ENCODE measurements at places on chromosomes 7 and 10.

DNA sequence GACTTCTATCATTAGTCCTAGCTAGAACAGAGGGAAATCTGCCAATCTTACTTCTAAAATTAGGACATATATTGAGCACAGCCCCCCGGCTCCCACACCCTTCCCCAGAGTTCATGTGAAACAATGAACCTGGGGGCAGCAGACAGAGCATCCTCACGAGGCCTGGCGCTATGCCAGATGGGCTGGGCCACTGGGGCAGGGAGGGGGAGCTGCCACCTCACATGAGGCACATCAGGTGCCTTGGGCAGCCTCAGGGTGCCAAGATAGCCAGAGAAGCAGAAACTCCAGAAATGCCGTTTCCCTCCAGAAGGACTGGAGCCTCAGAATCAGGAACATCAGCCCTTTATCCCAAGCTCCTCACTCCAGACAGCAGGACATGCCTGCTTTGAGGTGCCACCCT is 92.8 kb upstream of the LANCL2 start:
- DNase-seq = no peak

DNA sequence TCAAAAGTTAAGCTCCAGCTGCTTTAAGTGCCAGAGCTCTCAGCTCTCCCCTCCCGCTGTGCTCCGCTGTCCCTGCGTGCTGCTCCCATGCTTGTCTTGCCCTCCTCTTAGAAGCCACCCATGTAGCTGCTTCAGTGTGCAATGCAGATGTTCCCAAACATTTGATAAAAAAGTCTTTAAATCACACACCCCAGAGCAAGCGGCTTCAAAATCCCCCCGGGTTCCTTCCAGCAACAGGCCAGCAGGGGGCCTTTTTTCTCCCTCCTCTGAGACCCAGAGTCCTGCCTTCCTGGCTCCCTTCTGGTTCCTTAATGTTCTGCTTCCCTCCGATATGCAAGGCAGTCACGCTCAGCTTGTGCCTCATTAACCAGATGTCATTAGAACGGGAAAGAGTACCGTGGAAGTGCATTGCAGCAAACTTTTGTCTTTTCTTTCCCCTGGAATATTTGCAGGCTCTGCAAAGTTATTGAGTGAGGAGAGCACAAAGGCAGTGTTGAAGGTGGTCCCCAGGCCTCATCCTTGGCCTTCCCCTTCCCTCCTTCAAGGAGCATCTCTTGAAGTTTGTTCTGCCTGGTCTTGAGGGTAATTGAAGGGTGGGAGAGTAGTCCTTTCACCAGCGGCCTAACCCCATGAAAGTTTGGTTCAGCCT is 25.5 kb downstream of the LDB3 start:
- peak; percentile 41 for DNase-seq

DNA sequence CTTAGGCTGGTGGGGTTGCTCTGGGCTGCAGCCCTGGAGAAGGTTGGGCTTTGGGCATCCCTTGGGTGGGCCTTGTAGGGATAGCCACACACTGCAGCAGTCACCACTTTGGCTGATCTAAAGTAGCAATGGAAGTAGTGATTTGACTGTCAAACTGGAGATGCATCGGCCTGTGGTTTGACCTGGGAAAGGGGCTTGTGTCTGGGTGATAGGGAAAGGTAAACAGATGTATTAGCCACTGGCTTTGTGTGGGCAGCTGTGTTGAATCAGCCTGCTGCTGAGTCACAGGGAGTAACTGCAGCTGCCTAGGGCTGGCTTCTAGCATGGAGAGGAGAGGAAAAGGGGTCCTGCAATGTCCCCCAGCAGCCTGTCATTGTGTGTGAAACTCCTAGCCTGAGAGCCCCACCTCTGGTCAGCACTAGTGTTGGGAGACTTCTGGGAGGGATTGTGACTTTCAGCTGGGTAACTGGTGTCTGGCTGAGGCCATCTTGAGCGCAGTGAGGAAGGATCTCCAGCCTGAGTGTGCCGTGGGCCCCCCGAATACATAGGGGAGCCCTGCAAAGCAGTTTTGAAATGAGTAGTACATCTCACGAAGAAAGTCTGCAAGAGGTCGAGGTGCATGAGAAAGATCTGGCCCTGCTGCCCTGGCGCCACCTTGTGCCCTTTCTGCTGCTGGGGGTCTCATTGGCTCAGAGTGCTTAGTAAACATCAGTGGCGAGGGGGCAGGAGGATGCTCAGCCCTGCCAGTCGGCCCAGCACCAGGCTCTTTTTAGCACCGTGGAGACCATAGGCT is 117.3 kb downstream of the FANK1 start:
- DNase-seq = peak; percentile 32

DNA sequence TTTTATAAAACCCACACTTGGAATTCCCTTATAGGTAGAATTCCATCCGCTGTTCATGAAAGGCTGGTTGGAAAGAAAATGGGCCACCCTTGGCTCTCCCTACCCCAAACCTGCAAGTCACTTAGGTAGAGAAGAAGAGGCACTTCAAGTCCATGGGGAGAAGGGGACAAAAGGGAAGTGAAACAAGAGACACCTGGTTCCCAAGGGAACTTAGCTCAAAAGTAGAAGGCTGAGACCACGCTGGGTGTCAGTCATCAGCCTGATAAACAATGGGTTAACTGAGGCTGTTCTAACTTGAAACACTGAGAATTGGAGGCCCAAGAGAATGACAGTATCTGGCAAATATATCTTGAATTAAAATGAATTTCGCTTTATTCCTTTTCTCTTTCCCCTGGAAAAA is 330.8 kb upstream of the NFE2L3 start:
- DNase-seq = no peak

DNA sequence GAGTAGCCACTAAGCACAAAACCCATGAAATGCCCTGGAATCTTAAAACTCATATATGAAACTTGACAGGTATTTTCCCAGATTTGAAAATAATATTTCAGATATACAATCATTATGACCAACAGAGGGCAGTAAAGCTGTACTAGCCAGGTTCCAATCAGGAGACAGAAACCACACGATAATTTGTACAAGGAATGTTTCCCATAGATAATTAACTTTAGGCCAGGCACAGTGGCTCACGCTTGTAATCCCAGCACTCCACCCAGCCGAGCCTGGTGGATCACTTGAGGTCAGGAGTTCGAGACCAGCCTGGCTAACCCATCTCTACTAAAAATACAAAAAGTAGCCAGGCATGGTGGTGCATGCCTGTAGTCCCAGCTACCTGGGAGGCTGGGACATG is 31.0 kb upstream of the NUB1 start:
- DNase-seq = no peak

GRCh38 chr7:148290538-148290937 is 300.0 kb upstream of the C7orf33 start:
- no peak for DNase-seq

GRCh38 chr7:22782616-22783232 is 39.9 kb downstream of the TOMM7 start:
- peak; percentile 77 for DNase-seq

DNA sequence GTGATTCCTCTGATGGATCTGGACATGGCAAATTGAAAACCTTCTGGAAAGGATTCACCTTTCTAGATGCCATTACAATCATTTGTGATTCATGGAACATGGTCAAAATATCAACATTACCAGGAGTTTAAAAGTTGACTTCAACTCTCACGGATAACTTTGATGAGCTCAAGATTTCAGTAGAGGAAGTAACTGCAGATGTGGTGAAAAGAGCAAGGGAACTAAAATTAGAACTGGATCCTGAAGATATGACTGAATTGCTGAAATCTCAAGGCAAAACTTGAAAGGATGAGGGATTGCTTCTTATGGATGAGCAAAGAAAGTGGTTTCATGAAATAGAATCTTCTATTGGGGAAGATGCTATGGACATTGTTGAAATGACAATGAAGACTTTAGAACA is 293.6 kb downstream of the ARHGAP12 start:
- DNase-seq = no peak

DNA sequence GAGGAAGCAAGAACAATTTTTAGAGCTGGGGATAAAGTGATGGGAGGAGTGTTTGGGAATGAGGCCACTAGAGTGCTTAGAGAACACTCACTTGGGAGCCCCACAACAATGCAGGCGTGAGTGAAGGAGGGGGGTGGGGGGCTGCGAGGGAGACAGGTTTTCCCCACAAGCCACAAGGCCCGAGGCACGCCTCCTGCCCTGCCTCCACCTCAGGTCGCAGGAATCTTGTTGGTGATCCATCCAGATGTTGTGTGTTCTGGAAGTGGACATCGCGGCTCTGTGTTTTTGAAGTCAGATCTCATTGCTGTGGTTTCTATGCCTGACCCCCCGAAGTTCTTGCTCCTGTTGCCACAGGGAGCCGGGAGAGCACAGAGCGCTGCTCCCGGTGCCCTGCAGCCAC is 178.0 kb upstream of the BMPER start:
- no peak for DNase-seq

DNA sequence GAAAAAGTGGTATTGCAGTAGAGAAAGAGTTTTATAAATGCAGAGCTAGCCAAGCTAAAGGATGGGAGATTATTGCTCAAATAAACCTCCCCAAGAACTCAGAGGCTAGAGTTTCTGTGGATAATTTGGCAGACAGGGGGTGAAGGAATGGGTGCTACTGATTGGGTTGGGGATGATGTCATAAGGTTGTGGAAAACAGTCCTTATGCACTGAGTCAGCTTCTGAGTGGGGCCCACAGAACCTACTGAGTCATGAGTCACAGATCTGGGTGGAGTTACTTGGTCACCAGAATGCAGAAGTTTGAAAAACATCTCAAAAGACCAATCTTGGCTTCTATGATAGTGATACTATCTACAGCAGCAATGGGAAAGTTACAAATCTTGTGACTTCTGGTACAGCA is 1146.7 kb downstream of the TYW1 start:
- no peak for DNase-seq

DNA sequence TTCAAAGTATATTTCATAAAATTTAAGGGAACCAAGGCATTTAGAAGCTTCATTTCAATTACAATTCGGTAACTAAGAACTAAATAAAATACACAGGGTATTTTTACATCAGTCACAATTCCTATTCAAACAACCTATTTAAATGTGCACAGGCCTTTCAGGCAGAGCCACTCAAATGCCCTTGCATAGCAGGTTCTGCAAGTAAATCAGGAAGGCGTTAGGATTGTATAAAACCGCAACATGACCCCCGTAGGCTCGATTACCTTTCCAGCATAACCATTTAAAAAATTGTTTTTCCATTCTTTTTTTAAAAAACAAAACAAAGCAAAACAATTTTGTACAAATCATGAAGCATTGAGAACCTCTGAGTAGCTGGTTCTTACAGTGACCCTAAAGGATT is 289.9 kb upstream of the SP8 start:
- no peak for DNase-seq

- DNase-seq = no peak
These were observed 7.0 kb downstream of the NEURL1 start for GRCh38 chr10:103500481-103500880.

DNA sequence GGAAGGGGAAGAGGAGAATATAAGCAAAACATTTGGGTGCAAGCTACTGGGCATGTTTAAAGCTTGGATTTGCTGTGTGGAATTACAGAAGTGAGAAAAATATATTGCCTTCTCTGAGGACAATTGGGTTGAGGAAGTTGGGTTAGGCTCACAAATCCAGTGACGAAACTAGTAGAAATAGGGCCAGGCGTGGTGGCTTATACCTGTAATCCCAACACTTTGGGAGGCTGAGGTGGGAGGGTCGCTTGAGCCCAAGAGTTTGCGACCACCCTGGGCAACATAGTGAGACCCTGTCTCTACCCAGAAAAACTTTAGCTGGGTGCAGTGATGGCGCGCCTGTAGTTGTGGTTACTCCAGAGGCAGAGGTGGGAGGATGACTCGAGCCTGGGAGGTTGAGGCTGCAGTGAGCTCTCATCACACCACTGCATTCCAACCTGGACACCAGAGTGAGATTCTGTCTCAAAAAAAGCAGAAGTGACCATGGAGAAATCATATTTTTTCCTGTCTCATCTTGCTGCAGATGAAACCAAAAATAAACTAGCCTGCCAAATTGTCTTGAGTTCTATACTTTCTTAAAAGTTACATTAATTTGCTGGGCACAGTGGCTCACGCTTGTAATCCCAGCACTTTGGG is 22.4 kb downstream of the NRBF2 start:
- DNase-seq = no peak

DNA sequence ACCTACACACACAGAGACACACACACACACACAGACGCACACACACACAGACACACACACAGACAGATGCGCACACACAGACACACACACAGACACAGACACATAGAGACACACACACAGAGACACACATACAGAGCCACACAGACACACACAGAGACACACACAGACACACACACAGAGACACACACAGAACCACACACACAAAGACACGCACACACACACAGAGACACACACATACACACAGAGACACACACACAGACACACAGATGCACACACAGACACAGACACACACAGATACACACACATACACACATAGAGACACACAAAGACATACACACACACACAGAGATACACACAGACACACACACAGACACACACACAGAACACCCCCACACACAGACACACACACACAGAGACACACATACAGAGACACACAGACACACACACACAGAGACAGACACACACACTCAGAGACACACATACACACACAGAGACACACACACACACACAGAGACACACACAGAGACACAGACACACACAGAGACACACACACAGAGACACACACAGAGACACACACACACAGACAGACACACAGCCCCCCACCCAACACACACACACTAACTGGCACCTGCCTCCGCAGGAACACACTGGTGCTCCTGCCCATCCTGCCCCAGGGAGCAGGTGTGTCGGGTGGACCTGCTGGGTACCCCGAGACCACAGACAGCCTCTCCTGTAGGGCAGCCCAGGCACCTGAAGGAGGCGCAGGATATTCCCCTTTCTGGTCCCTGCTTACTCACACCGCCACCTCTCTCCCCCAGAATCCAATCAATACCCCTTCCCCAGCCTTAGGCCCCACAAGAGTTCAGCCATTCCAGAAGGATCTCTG is 5.4 kb upstream of the FZD9 start:
- DNase-seq = no peak

- DNase-seq = no peak
These were observed 212.4 kb downstream of the CAMK1D start for GRCh38 chr10:12561720-12562119.

- DNase-seq = no peak
These were observed 189.9 kb downstream of the HERPUD2 start for GRCh38 chr7:35505066-35505465.

GRCh38 chr7:33471636-33472242 is 342.4 kb downstream of the BBS9 start:
- no peak for DNase-seq

GRCh38 chr10:113992471-113993011 is 51.1 kb upstream of the ADRB1 start:
- DNase-seq = no peak
